GM23248 (cell line): ENCODE measurements at places on chromosomes 2 and 18. TPM values are rescaled to one million over a fixed set of nuclear protein-coding genes. Genes with fewer than 3 reads are reported as not detected.

The KCTD1 gene
- total RNA-seq, result 14.9 and 17.9 TPM in 2 replicates

DNA sequence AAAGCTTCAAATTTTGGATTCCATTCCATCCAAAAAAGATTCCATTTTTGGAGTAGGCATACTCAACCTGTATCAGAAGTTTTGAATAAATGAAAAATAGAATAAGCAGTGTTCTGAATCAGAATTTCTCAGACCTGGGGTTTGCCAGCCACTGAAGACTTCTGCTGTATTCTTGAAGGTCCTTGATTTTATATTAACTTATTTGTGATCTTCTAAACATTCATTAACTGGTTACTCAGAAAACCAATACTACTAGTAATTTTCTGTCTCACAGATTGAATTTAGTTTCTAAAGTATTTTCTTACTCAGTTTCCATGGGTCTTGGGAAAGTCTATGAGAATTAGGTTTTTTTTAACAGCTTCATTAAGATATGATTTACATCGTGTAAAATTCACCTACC lies 60.9 kb downstream of the RIF1 start:
- peaks cover 76% of the 10 kb centered on the region for H3K36me3 ChIP-seq
- no peaks in the 10 kb centered on the region for H3K4me1 ChIP-seq
- no peak overlapping the region for H3K4me3 ChIP-seq
- no peak overlapping the region for H3K27ac ChIP-seq

The FOXI3 gene
- total RNA-seq, result not detected in 2 replicates

- H3K27ac ChIP-seq, result no peak overlapping the region
- H3K4me3 ChIP-seq, result no peak overlapping the region
- no peak for DNase-seq
- no peaks in the 10 kb centered on the region for H3K4me1 ChIP-seq
Measured at GRCh38 chr2:240231838-240232244, 91.4 kb upstream of the OTOS start.

DNA sequence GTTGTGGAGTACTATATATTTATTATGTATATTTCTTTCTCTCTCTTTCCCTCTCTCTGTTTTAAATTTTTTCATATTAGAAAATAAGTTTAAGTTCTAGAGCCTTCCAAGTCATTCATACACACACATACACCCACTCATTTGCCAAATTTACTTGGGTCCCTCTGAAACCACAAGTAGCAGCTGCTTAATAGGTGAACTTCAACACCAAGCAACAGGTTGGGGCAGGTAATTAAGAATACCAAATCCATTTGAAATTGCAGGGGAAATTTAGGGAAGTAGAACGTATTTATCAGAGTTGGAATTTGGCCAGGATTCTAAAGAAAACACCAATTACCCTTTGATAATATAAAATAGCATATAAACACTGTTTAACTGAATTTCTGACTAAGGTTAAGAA lies 75.0 kb upstream of the RBBP8 start:
- no peak overlapping the region for H3K4me3 ChIP-seq
- H3K27ac ChIP-seq, result no peak overlapping the region
- no peaks in the 10 kb centered on the region for H3K36me3 ChIP-seq
- no peak for DNase-seq
- no peaks in the 10 kb centered on the region for H3K4me1 ChIP-seq

- H3K27me3 ChIP-seq, result no peaks in the 10 kb centered on the region
- H3K4me1 ChIP-seq, result peaks cover 6% of the 10 kb centered on the region
- peak overlapping the region; percentile 19; the same call in 1 of the 2 replicates for H3K27ac ChIP-seq
- H3K36me3 ChIP-seq, result no peaks in the 10 kb centered on the region
Measured at GRCh38 chr2:71101656-71102055, 28.4 kb downstream of the MCEE start.

DNA sequence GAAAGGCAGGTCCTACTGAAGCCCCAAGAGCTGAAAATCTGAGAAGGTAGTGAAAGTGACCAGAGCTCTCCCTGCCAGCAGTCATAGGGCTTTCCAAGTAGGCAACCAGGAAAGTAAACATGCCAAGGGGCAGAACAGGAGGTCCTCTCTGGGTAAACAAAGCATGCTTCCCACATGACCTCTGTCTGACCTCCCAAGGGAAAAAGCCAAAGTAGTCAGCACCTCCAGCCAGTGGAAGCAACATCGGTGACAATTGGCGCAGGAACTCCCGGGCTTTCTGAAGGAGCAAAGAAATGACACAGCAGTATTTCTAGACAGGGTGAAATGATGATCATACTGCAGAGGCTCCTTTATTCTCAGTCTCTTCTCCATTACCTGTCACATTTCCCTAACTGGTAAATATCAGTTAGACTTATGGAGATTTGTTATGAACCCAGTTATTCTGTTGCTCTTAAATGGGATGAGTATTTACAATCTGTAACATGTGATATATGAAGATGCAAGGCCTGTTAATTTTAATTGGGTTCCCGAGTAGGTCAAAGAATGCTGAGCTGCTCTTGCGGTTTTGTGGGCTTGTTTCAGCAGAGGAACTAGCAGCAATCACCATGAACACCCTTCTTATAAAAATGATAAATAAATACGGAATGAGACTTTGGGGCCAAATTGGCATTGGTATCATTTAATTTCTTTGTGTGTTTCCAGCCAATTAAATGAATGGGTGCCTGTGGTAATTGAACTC lies 321.0 kb downstream of the RND3 start:
- no peaks in the 10 kb centered on the region for H3K36me3 ChIP-seq
- H3K4me3 ChIP-seq, result no peak overlapping the region
- peaks cover 26% of the 10 kb centered on the region for H3K4me1 ChIP-seq
- H3K27me3 ChIP-seq, result no peaks in the 10 kb centered on the region
- no peak for DNase-seq
- H3K27ac ChIP-seq, result no peak overlapping the region

The IL1A gene
- total RNA-seq, result 0.54 TPM in 1 of 2 replicates, not detected in the other

The TMEM169 gene
- total RNA-seq, result under 0.01 TPM in 1 of 2 replicates, not detected in the other

DNA sequence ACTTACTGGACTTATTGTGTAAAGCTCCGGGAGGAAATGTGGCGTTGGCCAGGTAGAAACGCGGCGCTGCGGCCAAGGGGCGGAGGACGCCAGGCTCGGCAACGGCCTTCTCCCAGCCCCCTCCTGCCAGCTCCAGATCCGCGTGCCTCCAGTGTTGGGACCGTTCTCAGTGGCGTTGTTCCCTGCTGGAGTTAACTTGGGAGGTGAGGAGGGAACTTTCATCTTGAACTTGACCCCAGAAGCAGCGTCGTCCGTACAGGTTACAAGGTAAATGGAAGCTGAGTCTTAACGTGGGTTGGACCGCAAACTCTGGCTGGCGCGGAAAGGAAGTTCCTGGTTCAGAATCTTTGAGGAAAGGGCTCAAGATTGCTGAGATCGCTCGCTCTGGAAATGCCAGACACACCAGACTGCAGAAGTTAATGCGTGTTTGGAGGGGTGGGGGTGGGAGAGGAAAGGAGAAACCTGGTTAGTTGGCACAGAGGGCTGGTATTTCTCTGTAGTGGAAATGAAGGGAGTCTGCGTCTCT lies 1.3 kb downstream of the TANC1 start:
- H3K4me3 ChIP-seq, result peak overlapping the region; percentile 80
- no peaks in the 10 kb centered on the region for H3K36me3 ChIP-seq
- H3K27me3 ChIP-seq, result no peaks in the 10 kb centered on the region

The IFIH1 gene
- 1.6 and 2.0 TPM in 2 replicates for total RNA-seq

The SERPINB4 gene
- not detected in 2 replicates for total RNA-seq

GRCh38 chr2:178718283-178718682 lies 88.9 kb downstream of the TTN start:
- H3K27ac ChIP-seq, result no peak overlapping the region
- no peak for DNase-seq
- H3K4me3 ChIP-seq, result no peak overlapping the region
- H3K36me3 ChIP-seq, result no peaks in the 10 kb centered on the region
- H3K27me3 ChIP-seq, result peaks cover 17% of the 10 kb centered on the region
- no peaks in the 10 kb centered on the region for H3K4me1 ChIP-seq

The CERKL gene
- total RNA-seq, result not detected in 2 replicates

GRCh38 chr18:25675123-25675850 lies 323.3 kb upstream of the ZNF521 start:
- no peak overlapping the region for H3K4me3 ChIP-seq
- H3K36me3 ChIP-seq, result no peaks in the 10 kb centered on the region
- H3K27me3 ChIP-seq, result no peaks in the 10 kb centered on the region
- no peak for DNase-seq

- DNase-seq, result peak; percentile 69
- peak overlapping the region; percentile 46 for H3K4me3 ChIP-seq
- H3K36me3 ChIP-seq, result no peaks in the 10 kb centered on the region
- peaks cover 22% of the 10 kb centered on the region for H3K27me3 ChIP-seq
Measured at GRCh38 chr2:98936353-98937351, 627 bp upstream of the CRACDL start.

The CLEC4F gene
- not detected in 2 replicates for total RNA-seq

The PTMA gene
- total RNA-seq, result 301 and 318 TPM in 2 replicates

The ABCG8 gene
- not detected in 2 replicates for total RNA-seq

- no peaks in the 10 kb centered on the region for H3K4me1 ChIP-seq
- no peak overlapping the region for H3K27ac ChIP-seq
- peaks cover 27% of the 10 kb centered on the region for H3K27me3 ChIP-seq
- H3K36me3 ChIP-seq, result no peaks in the 10 kb centered on the region
Measured at GRCh38 chr2:88121678-88122077, 6.2 kb downstream of the FABP1 start.

The C2orf80 gene
- total RNA-seq, result not detected in 2 replicates

The TTN gene
- total RNA-seq, result not detected in 2 replicates
